ENCODE measurements at places on chromosomes 3 and 15.

DNA sequence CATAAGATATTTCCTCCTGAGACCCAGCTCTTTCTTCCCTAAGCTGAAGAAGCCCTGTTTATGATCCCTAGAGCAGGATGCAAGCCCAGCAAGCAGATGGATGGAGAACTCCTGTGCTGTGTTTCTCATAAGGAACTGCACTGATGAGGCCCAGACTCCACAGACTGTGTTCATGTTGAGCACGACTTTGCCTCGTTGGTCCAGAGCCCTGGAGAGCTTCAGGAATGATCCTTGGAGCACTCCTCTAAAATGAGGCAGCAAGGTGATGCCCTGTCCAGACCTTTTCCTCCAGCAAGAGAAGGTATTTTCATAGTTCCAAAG lies 83.8 kb downstream of the MYLK start:
- no peak for DNase-seq

DNA sequence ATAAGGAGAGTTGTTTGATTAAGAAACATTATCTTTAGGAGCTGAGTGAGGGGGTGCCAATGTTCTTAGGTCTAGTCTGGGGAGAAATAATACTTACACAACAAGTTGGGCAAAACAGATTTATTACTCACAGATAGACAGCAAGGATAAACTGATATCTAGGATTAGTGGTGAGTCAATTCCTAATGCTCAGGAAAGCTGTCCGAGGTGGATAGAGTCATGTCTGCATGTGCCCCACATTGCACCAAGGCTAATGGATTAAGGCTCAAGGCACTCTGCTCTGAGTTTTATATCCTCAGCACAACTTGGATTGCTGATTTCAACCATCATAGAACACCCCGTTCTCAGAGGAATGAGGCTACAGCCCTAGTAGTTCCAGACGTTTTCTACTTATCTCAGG lies 1042.3 kb downstream of the OTOL1 start:
- no peak for DNase-seq

GRCh38 chr3:122962149-122962548 lies 65.4 kb downstream of the SEMA5B start:
- no peak for DNase-seq

GRCh38 chr15:65773386-65774111 lies 18.5 kb downstream of the DENND4A start:
- no peak for DNase-seq

Measured in effector memory CD4-positive, alpha-beta T cell (primary cell).